ENCODE measurements at places on chromosomes 7 and 10. TPM values are rescaled to one million over a fixed set of nuclear protein-coding genes. Genes with fewer than 3 reads are reported as not detected.

The PRKAR2B gene
- total RNA-seq = 0.68 TPM

The WASHC2C gene
- 54.7 TPM for total RNA-seq

The ZNF467 gene
- 1.5 TPM for total RNA-seq

The ACBD7 gene
- total RNA-seq = 4.5 TPM

The UCN3 gene
- not detected for total RNA-seq

The DKK1 gene
- total RNA-seq = not detected

The SLC39A12 gene
- total RNA-seq = not detected

The RAB19 gene
- total RNA-seq = 5.4 TPM

The SPDYE16 gene
- total RNA-seq = 0.53 TPM

The MOSPD3 gene
- total RNA-seq = 60.7 TPM

The SUN3 gene
- 0.98 TPM for total RNA-seq

The IFIT1B gene
- not detected for total RNA-seq

The PTTG1IP2 gene
- not detected for total RNA-seq

The CCL26 gene
- total RNA-seq = not detected

The LRRD1 gene
- not detected for total RNA-seq

The ZNF277 gene
- total RNA-seq = 29.2 TPM

The TEX36 gene
- not detected for total RNA-seq

The SPDYE3 gene
- not detected for total RNA-seq

The CLCN1 gene
- not detected for total RNA-seq

The TMEM176B gene
- total RNA-seq = not detected

The NPY4R gene
- not detected for total RNA-seq

The TFEC gene
- total RNA-seq = 0.20 TPM

The AS3MT gene
- 0.58 TPM for total RNA-seq

The CAMK1D gene
- 12.5 TPM for total RNA-seq

The CXCL12 gene
- not detected for total RNA-seq

The CLDN4 gene
- 0.22 TPM for total RNA-seq

The C10orf67 gene
- total RNA-seq = 0.18 TPM

The RNLS gene
- total RNA-seq = 1.9 TPM

The MRPS33 gene
- 78.4 TPM for total RNA-seq

The ABCC2 gene
- 1.1 TPM for total RNA-seq

The PALD1 gene
- 0.24 TPM for total RNA-seq

The ELFN1 gene
- total RNA-seq = not detected

The ENTPD1 gene
- 1.3 TPM for total RNA-seq

The PLOD3 gene
- total RNA-seq = 68.7 TPM

The TMEM72 gene
- total RNA-seq = not detected

The HOXA7 gene
- not detected for total RNA-seq

The PTPN12 gene
- total RNA-seq = 22.5 TPM

The ZNF727 gene
- total RNA-seq = 0.15 TPM

The MCM10 gene
- 35.8 TPM for total RNA-seq

The TMEM270 gene
- total RNA-seq = not detected

The CASTOR2 gene
- 3.5 TPM for total RNA-seq

The FGL2 gene
- 1.1 TPM for total RNA-seq

The DYNC1I1 gene
- not detected for total RNA-seq

The MRPL43 gene
- 47.4 TPM for total RNA-seq

The GIMAP2 gene
- total RNA-seq = 117 TPM

The ATP6V1F gene
- total RNA-seq = 119 TPM

The FAM20C gene
- 1.2 TPM for total RNA-seq

The INMT gene
- total RNA-seq = 0.99 TPM

The CYP2E1 gene
- total RNA-seq = not detected

The SPAM1 gene
- total RNA-seq = not detected

The GIMAP8 gene
- 41.1 TPM for total RNA-seq

The HERPUD2 gene
- 39.8 TPM for total RNA-seq

All from activated naive CD4-positive, alpha-beta T cell treated with anti-CD3 and anti-CD28 coated beads, Interleukin-2, amount 10 ng/mL, durations not matched to agents 5 hours and 36 hours (primary cell).